ENCODE measurements at places on chromosomes 4 and X.
A peak's percentile ranks its signal among the peaks of the same experiment; 100 is the strongest.

GRCh38 chrX:25596921-25597320 is 541.2 kb upstream of the MAGEB18 start:
- DNase-seq: peak; percentile 32

DNA sequence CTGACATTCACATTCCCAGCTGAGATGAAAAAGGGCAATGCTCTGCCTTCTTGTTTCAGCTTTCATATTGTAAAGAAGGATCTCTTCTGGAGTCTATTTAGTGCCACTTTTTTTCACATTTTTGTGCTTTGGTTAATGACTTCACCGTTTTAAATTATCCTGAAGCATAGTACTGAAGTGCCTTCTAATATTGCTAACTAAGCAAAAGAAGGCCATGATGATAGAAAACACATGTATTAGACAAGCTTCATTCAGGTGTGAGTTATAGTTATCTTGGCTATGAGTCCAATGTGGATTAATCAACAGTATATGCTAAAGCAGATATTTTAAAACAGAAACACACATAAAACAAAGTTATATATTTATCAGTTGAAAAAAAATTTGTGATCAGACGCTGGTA is 40.4 kb downstream of the NXT2 start:
- no peak for DNase-seq

DNA sequence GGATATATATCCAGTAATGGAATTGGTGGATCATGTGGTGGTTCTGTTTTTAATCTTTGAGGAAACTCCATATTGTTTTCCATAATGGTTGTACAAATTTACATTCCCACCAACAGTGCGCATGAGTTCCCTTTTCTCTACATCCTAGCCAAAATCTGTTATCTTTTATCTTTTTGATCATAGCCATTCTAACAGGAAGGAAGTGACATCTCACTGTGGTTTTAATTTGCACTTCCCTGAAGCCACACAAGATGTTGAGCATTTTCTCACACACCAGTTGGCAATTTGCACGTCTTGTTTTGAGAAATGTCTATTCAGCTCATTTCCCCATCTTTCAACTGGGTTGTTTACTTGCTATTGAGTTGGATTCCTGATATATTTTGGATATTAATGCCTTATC is 194.9 kb downstream of the CBLL2 start:
- no peak for DNase-seq

DNA sequence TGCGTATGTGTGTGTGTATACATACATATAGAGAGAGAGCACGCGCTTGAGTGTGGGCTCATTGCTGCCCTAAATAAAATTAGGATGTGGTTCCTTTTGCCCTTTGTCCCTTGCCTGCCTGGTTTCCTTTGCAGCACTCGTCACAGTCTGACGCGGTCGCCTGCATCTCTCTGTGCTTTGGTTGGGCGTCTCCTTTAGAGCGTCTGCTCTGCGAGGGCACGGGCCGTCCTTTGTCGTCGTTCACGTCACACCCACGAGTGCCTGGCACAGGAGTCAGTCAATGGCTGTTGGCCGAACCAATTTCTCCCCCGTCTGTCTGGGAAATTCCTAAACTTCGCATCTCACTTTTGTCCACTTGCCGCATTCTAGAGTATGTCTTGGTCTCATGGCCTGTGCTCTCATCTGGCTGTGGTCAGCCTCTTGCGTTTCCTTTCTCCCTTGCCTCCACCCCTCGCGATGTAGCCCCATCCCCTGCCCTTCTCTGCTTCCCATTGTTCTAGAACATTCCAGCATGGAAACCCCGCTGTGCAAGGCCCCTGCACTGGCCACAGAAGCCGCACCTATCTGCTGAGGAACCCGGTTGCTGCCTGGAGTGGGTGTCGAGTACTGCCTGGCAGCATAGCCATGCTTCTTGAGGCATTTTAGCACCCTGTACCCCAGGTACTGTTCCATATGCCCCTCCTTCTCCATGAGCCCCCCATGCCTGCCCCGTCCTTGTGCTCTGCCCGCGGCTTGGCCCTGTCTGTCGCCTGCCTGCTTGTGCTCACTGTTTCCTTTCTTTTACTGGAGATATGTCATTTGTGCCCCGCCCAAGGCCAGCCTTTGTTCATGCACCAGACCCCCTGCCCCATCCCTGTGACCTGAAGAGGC is 8.0 kb downstream of the MAEA start:
- DNase-seq: no peak

All from cardiac fibroblast (primary cell).